Effector CD4-positive, alpha-beta T cell (primary cell): ENCODE measurements at places on chromosomes 1 and 21.

DNA sequence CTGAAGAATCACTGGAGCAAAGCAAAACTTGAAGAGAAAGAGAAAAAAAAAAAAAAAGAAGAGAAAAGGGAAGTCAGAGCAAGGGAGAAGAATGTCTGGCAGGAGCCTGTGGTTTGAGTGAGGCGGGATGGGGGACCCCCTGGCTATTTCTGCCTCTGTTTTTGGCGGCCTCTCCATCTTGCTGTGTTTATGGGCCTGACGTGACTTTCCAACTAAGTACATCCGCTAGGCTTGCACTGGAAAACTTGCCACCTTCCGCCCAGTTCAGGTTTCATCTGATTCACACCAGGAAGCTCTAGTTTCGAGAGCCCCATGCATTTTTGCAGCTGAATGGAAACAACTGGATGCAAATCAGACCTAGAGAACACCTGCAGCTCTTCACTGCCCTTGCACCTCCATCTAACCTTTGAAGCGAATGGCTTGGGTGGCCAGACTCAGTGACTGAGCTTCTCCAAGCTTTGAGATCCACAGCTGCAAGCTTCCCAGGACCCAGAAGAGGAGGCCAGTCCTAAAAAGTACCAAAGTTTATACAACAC is 28.0 kb downstream of the TBX15 start:
- no peak for DNase-seq

DNA sequence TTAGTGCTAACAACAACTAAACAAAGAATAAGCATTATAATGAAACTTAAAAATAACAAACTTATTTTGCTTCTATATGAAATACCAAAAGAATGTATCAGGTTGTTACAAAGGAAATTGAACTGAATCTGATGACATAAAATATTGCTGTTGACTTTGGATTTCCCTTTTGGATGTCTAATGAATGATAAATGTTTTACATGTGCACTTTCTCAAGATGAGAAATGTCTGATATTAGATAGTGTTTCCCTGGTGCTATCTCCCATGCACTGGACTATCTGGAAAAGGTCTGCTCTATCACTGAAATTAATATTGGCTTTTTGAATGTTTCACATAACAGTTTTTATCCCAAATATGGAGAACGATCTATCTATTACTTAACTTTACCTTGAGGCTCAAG is 179.9 kb downstream of the HMCN1 start:
- DNase-seq = no peak

DNA sequence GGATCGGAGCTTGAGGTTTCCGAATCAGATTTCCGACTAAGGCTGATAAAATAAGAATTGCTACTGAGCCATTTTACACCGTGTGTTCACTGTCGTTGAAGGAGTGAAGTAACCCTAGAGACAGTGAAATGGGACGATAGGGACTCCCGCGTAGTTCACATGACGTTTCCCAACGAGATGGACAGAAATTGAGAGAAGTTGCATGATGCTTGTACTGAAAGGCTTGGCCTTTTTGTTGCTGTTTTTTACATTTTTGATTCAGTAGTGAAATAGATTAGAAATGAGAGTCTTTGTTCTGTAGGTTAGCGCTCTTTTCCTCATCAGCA is 1.2 kb downstream of the KHDRBS1 start:
- DNase-seq = no peak

GRCh38 chr1:224914292-224914900 is 15.1 kb upstream of the DNAH14 start:
- no peak for DNase-seq

- no peak for DNase-seq
Measured at GRCh38 chr1:20614131-20614579, 19.1 kb upstream of the PINK1 start.

GRCh38 chr21:35345954-35346353 is 296.9 kb upstream of the RUNX1 start:
- no peak for DNase-seq

GRCh38 chr1:201515062-201515750 is 8.3 kb upstream of the CSRP1 start:
- DNase-seq = no peak

DNA sequence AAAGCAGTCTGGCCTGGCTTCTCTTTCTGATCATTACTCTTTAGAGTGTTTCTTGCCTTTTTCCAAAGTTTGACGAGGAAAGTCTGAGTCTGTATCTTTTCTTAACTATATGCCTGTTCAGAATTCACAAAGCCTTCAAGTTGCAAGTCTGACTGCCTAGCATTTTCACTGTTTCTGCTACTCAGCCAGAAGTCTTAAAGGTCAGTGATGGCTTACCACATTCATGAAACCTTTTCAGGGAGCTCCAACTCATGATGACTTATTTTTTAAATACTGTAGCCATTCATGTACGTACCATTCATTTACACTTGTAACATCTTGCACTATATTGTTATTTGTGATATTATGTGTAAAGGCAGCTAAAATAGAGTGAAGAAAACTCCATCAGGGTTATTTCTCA is 58.2 kb downstream of the TNFSF4 start:
- no peak for DNase-seq

GRCh38 chr1:34065498-34065897 is 99.5 kb downstream of the CSMD2 start:
- DNase-seq = no peak

DNA sequence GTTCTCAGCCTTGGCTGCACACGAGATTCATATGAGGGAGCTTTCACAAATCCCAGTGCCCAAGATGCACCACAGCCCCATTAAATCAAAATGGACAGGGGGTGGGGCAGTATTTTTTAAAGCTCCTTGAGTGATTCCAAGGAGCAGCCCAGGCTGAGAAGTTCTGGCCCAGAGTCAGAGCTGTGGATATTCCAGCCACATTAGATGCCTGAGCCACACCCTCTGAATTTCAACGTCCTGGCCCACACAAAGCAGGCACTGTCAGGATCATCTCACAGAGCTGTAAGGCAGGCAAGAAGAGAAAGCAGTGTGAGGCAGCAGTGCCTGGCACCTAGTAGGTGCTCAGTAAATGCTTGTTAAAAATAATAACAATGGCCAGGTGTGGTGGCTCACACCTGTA is 37.4 kb downstream of the PAX7 start:
- DNase-seq = no peak

GRCh38 chr1:40530735-40531380 is 579 bp upstream of the ZNF684 start:
- no peak for DNase-seq

GRCh38 chr1:177862916-177863315 is 106.9 kb downstream of the SEC16B start:
- DNase-seq = no peak

DNA sequence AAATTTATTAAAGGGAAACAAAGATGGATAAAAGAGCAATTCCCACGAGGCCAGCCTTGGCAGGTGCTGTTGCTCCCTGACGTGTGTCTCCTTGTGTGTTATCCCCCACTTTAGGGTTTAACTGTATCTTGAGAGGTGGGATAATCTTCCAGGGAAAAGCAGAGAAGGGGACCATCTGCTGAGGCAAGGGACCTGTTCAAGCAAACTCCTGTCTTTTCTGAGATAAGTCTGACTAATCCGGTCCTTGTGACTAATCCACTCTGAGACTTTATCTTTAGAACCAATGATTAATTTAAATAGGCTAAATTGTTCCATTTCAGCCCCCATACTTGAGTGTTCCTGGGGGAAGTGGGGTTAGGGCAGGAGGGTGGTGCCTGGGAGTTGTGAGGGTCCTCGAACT is 163.6 kb downstream of the CAMTA1 start:
- DNase-seq = no peak

DNA sequence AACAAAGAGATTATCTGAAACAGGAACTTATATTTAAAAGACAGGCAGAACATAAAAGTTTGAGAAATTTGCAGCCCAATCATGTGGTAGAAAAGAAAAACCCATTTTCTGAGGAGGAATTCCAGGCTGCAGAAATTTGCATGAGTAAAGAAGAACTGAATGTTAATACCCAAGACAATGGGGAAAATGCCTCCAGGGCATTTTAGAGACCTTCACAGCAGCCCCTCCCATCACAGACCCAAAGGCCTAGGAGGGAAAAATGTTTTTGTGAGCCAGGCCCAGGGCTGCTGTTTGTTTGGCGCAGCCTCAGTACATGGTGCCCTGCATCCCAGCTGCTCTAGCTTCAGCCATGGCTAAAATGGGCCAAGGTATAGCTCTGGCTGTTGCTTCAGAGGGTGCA is 554.3 kb upstream of the CHRM3 start:
- no peak for DNase-seq

DNA sequence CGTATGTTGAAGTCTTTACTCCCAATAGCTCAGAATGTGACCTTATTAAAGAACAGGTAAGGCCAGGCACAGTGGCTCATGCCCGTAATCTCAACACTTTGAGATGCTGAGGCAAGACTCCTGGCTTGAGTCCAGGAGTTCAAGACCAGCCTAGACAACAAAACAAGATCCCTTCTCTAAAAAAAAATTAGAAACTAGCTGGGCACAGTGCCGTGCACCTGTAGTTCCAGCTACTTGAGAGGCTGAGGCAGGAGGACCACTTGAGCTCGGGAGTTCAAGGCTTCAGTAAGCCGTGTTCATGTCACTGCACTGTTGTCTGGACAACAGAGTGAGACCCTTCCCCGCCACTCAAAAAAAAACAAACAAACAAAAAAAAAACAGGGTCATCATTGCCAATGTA is 171.3 kb downstream of the RERE start:
- no peak for DNase-seq

- no peak for DNase-seq
Measured at GRCh38 chr1:66403007-66403731, 130.8 kb upstream of the SGIP1 start.

- DNase-seq = no peak
Measured at GRCh38 chr1:206578978-206579374, 33.3 kb downstream of the EIF2D start.

GRCh38 chr1:85315789-85316188 is 39.4 kb upstream of the BCL10 start:
- no peak for DNase-seq

GRCh38 chr1:227562933-227563323 is 428 bp upstream of the ZNF678 start:
- no peak for DNase-seq

DNA sequence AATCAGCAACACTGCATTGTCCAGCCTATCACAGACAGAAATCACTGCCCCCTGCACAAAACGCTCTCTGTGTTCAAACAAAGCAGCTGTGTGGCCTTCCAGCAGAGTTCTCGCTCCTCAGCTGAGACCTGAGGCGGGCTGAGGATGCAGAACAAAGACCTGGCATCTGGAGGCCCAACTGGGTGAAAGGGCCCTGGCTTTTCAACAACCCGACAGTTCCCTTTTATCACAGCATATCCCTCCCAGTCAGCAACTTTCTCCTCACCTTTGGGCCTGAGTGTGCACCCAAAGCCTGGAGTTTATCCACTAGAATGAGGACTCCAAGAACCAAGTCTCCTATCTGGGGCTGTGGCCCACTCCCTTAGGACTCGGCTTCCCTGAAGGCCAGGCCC is 42.6 kb upstream of the A3GALT2 start:
- no peak for DNase-seq

- no peak for DNase-seq
Measured at GRCh38 chr1:17381161-17381560, 9.2 kb downstream of the PADI6 start.

- no peak for DNase-seq
Measured at GRCh38 chr1:170617591-170618330, 46.2 kb upstream of the PRRX1 start.

- DNase-seq = no peak
Measured at GRCh38 chr1:6386371-6386949, 7.1 kb downstream of the ACOT7 start.

DNA sequence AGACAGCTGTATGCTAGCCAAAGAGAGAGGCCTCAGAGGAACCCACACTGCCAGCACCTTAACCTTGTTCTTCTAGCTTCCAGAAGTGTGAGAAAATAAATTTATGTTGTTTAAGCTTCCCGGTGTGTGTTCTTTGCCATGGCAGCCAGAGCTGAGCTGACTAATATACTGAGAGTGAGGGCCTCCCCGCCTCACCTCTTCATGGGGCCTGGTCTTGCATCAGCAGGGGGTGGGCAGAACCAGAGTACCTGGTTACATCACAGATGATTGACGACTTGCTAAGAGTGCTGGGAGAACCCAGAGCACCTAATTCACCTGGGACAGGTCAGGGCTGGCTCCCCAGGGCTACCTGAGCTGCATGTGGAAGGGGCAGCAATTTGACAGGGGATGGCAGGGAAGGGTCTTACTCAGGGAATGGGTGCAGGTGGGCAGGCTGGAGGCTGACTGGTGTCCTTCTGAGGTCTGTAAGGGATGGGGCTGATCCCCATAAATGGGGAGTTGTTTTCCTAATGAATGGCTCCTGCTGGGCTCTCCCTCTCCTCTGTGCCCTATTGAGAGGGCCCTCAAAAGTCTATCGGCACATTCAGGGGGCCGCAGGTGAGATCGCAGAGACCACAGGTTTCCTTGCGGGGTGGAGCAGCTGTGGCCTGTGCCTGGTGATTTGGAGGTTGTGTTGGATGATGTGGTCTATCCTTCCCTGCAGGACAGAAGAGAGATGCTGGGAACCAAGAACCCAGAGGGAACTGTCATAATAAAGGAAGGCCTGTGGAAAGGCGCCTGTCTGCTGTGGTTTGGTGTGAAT is 60.6 kb upstream of the ETV3 start:
- DNase-seq = no peak

DNA sequence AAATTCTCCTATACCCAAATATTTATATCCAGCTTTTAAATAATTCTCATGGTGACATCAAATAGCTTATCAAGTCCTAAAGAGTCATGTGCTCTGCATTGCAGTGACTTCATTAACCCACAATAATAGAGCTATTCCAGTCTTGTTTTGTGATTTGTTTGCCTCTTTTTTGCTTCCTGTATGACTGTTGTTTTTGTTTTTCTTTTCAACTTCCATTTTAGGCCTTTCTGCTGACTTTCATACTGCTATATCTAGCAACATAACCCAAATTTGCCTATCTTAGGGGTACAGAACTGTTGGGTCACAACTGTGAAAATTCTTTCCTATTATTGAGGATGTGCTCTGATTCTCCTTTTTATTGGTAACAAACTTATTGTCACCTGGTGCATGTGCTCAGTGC is 30.3 kb downstream of the SPATA17 start:
- no peak for DNase-seq

GRCh38 chr1:10484521-10484920 is 9.8 kb downstream of the PEX14 start:
- DNase-seq = no peak

GRCh38 chr21:43188181-43188580 is 19.4 kb downstream of the CRYAA start:
- DNase-seq = no peak

GRCh38 chr21:32329776-32330175 is 31.1 kb downstream of the MRAP start:
- no peak for DNase-seq

- DNase-seq = no peak
Measured at GRCh38 chr1:41955461-41956159, 36.9 kb upstream of the HIVEP3 start.
